ENCODE measurements at places on chromosomes 4 and X. TPM values are rescaled to one million over a fixed set of nuclear protein-coding genes. Genes with fewer than 3 reads are reported as not detected.

- no peak for DNase-seq
- H3K27me3 ChIP-seq: no peaks in the 10 kb centered on the region
- H3K4me1 ChIP-seq: no peaks in the 10 kb centered on the region
- no peak overlapping the region for H3K27ac ChIP-seq
- H3K4me3 ChIP-seq: no peak overlapping the region
Observed at GRCh38 chr4:156805696-156806095, 165.9 kb downstream of the PDGFC start.

GRCh38 chr4:24044610-24045589 is 155.1 kb upstream of the PPARGC1A start:
- H3K27ac ChIP-seq: no peak overlapping the region
- DNase-seq: no peak
- no peaks in the 10 kb centered on the region for H3K27me3 ChIP-seq
- no peaks in the 10 kb centered on the region for H3K36me3 ChIP-seq

- peaks cover 20% of the 10 kb centered on the region for H3K36me3 ChIP-seq
- H3K4me3 ChIP-seq: no peak overlapping the region
- H3K27me3 ChIP-seq: no peaks in the 10 kb centered on the region
- H3K27ac ChIP-seq: no peak overlapping the region
- no peak for DNase-seq
Observed at GRCh38 chr4:70915036-70915815, 13.1 kb downstream of the MOB1B start.

DNA sequence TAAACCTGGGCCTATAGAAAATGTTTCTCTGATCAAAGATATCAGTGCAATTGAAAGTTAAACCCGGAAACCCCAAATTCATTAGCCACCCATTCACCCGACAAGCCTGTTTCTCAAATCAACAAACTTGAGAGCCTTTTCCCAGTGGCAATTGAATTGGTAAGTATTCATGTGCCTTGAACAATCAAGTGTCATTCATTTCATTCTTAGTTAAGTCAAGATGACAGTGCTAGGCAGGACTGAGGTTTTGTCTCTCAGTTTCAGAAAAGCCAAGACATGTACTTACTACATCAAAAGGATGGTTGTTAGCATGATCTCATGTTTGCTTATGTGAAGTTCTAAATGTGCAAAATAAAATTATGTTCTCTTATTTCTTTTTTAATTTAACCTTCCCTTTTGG is 32.3 kb downstream of the CC2D2A start:
- no peaks in the 10 kb centered on the region for H3K36me3 ChIP-seq
- H3K4me1 ChIP-seq: no peaks in the 10 kb centered on the region
- H3K4me3 ChIP-seq: no peak overlapping the region

GRCh38 chr4:12041828-12042227 is 613.1 kb upstream of the HS3ST1 start:
- no peak overlapping the region for H3K27ac ChIP-seq
- no peaks in the 10 kb centered on the region for H3K36me3 ChIP-seq
- DNase-seq: no peak
- H3K27me3 ChIP-seq: no peaks in the 10 kb centered on the region
- H3K4me1 ChIP-seq: no peaks in the 10 kb centered on the region

DNA sequence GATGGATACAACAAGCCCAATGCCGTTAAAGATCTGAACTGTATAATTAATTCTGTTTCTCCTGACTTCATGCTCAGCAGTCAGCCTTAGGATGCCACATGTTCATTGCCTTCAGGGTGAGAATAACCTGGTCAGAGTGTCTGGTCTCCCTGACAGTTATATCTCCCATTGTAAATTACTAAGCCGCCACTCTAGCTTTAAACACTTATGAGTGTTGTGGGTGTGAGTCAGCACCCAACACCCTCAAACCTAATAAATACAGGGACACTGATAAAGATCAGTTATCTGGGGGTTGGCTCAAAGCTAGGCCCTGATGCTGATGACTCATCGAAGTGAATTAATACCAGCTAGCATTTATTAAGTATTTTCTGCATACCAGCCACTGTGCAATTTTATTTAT is 64.9 kb upstream of the DYNLT3 start:
- peaks cover 9% of the 10 kb centered on the region for H3K4me1 ChIP-seq
- no peak overlapping the region for H3K27ac ChIP-seq
- H3K4me3 ChIP-seq: no peak overlapping the region
- DNase-seq: no peak
- no peaks in the 10 kb centered on the region for H3K36me3 ChIP-seq

MGAT4D gene
- total RNA-seq: not detected
